NCI-H2171 treated with DMSO at 0.1 percent for 48 hours (cell line): ENCODE measurements at places on chromosomes 2 and 18.

GRCh38 chr2:110637093-110637492 lies 40.8 kb downstream of the BUB1 start:
- DNase-seq = no peak

DNA sequence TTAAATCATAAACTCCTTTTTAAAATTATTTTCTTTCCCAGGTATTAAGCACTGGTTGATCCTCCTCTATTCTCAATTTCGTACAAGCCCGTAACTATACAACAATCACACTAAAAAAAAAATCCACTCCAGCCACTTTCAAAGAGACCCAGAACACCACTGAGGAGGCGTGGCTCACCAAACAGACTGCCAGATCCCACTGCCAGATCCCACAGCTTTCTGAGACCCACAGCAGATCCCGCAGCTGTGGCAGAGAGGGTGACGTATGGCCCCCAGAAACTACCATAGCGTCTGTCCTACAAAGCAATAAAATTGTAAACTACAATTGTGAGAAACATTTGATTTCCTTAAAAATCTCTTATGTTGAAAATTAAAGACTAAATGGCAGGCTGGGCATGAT lies 230.7 kb upstream of the PXDN start:
- no peak for DNase-seq

DNA sequence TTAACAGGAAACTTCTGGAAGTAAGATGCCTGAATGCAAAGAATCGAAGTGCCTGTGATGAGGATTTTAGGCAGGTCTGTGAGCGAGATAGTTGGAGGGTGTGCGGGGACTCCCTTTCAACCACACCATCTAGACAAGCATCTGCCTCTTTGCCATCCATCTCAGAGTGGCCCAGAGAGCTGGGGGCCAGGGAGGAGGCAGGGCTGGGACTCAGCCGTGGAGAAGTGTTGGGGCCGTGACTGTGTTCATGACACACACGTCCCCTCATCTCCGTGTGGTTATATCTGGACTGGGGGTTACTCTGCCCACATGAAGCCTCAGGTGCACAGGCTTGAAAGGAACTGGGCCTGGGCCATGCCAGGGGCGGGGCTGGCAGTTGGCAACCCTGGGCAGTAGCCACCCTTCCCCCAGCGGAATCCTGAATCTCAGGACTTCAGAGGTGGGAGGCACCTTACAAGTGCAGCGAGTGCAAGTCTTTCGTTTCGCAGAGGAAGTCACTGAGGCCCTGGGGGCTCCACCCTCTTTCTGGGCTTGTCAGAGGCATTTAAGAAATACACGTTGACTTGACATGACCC lies 112.5 kb downstream of the SLC4A3 start:
- DNase-seq = no peak

DNA sequence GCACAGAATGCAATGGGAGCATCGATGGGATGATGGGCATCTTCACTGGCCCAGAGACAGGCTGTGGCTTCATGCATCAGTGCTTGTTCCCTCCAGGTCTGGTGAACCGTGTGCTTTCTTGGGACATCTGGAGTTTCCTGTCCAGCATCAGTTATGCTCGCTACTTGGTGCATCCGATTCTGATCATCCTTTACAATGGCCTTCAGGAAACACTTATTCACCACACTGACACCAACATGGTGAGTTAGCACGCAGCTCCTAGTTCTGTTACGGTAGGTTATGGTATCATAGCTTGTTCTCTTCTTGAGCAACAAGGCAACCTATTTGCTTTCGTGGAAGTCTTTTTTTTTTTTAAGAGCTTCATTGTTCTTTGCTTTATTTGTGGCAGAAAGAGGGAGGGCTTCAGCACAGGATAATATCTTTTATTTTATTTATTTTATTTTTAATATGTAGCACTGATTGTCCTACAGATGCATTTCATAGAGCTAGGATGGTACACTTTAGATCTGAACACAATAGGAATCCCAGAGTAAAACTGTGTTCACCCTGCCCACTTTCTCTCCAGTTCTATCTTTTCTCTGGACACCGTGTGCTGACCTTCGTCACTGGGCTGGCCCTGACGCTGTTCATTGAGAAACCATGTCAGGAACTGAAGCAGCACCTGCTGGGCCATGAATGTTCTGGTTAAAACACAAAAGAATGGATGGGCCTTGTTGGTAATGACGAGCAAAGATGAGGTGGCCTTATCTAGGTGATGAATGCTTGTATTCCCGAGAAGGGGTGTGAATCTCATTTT lies 71.2 kb upstream of the SEC11C start:
- no peak for DNase-seq

DNA sequence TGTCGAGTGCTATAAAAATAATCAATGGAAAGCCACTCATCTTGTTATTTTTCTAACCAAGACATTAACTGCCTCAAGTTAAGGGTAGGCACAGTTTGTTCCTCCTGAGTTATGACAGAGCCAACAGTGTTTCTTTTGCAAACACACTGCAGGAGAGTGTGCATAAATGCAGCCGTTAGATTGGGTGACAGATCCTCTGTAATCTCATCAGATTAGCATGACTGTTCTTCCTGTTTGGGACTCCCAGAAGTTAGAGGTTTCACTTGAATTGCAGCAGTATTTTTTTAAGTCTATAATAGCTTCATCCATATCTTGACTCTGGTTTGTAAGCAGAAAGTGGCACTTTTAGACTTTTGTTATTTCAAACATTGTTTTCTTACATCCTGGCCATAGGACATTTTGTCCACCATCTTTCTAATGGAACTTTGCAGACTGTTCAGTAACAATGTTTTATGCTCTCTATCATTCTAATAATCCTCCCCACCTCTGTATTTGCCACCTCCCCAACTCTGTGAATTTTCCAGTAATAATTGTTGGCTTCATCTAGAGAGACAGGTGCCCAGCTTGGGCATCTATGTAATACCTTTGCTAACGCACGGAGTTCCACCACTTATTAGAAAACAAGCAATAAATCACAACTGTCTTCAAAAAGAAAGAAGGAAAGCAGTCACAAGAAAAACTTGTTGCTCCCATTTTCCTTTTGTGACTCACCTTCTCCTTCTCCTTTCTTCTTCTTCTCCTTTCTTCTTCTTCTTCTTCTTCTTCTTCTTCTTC lies 560.0 kb downstream of the ADCYAP1 start:
- DNase-seq = no peak

DNA sequence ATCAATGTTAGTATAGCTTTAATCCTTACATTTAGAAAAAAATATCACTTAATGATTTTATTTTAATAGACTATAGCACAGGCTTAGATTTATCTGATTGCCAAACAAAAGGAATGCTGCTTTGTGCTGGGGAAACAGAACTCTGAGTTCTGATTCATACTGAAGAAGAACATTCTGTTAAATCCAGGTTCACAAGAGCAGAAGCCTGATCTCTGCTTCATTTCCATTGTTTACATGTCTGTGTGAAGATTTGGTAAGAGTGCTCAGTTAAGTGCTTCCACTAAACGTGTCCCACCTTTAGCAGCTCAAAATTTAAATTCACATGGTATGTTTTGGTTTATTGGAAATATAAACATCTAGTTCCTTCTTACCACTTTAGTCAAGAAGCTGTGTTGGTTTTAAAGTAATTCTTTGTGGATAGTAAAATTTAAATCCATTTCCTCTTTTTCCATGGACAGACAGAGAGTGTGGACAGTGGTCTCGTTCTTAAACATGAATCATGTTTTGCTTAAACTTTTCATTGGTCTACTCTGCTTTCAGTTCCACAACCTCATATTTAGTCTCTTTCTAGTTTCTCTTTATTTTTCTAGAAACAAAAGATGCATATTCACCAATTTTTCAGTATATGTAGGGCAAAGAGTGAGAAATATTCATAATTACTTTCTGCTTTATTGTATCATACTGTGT lies 59.1 kb downstream of the NYAP2 start:
- no peak for DNase-seq

DNA sequence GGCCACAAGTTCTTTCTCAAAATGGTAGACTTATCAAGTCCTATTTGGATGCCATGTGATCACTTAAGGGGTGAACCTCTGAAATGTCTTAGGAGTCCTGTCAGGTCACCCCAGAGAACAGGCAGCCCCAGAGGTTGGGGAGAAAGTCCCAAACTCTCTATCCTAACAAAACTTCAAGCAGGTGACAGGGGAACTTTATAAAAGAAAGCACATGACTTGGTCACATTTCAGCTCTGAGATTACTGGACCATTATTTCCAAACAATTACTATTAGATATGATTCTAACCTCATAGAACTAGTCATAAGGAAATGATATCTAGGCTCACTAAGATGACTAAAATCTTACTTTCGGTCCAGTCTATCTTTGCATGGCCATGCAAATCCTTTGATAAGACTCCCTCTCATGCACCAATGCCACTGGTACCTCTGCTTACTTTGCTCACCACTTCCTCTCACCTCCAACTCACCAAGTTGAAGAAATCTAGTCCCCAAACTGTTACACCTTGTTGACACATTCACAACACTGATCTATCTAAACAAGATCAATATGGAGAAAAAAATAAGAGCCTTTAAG lies 107.0 kb downstream of the GALNT14 start:
- DNase-seq = no peak
